LHCN-M2 (cell line): ENCODE measurements at places on chromosomes 12 and 14.

GRCh38 chr12:81872400-81872799, 113.2 kb upstream of the PPFIA2 start:
- no peak for DNase-seq

GRCh38 chr14:32020882-32021281, 56.2 kb upstream of the ARHGAP5 start:
- no peak for DNase-seq

- no peak for DNase-seq
Measured at GRCh38 chr12:31118347-31119191, 44.9 kb downstream of the DDX11 start.

DNA sequence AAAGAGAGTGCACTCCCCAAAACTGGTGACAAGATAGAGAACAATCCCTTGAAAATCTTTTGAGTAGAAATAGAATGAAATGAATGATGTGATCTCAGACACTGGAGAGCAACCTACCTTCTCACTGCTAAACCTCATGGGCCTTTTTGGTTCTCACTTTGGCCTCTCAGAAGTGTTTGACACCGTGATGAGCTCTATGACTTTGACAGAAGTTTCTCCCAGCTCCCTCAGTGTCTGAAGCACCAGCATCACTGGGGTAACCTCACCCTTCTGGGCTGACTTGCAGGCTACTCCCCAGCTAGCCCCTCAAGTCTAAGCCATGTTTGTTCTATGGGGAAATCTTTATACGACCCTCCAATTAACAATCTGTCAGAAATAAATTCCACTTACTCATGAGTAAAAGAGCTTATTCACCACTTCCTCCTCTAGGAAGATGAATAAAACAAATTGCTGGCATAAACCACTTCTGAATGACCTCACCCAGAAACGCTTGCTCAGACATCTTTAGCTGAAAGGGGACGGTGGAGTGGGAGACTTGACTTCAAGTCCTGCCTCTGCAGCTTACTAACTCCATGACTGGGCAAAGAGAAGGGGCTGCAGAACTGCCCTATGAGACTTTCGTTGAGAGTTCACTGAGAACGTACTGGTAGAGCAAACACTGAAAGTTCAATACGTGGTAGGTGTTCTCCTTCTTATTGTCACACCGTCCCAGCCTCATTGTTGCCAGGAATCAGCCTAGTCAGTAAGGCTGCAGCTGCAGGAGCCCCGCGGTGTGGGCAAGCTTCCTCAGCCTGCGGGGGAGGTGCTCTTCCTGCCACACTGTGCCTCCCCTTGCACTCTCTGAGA, 46.5 kb downstream of the ST8SIA1 start:
- DNase-seq, result peak; percentile 56

DNA sequence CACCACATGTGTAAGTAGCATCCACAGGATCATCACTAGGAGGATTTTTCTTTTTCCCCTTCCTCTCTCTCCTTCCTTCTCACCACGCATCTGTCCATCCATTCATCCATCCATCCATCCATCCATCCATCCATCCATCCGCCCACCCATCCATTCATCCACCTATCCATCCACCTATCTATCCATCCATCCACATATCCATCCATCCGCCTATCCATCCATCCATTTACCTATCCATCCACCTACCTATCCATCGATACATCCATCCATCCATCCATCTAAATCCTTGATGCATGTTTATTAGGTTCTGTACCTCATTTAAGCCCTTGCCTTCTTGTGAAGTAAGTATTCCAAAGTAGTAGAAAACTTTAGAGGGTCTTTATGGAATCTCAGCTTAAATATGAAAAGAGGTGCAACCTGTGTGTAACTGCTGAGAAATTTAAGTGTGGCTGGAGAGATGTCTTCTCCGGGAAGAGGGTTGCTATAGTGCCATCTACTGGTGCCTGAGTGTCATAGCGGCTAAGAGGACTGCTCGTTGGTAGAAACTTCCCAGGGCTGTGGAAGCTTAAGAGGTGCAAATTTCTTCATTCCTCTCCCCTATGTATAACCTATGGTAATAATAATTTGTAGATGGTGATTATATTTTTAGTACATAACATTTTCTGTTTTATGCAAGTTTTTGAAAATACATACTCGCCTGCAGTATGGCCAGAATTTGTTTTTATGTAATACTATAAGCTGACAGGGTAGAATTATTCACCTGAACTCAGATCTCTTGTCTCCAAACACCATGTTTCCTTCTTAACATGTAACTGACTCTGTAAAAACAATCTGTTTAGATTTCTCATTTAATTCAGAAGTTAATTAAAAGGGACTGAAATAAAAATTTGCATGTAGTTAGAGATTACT, 46.0 kb downstream of the MYO1H start:
- DNase-seq, result peak; percentile 35

DNA sequence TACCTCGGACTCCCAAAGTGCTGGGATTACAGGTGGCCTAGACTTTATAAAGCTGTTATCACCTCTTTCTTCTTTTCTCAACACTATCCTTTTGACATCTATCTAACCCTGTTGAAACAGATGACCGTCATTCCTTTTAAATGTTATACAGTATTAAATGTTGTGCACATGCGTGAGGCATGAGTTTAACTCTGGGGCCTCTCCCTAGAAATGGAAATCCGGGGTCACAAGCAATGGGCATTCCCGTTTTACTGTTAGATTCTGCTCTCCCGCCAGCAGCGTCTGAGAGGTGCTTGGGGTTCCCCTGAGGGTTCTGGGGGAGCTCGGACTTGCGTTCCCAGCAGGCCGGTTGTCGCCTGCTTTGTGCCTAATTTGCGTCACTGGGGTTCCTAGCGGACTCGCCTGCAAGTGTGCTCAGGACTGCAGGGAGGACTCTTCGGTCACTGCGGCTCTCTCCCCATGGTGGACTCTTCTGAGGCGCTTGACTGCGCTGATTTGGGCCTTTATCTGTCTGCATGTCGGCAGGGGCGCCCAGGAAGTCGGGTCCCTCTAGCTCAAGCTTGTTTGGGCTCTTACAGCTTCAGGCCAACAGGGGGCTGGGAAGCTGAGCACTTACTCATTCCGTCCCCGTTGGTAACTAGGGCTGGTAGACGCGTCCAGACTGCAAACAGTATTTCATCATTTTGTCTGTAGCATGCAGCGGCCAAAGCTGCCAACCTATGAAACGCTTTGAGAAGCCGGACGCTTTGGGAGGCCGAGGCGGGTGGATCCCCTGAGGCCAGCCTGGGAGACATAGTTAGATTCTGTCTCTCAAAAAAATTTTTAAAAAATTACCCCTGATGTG, 1.2 kb upstream of the RAN start:
- DNase-seq, result peak; percentile 70

DNA sequence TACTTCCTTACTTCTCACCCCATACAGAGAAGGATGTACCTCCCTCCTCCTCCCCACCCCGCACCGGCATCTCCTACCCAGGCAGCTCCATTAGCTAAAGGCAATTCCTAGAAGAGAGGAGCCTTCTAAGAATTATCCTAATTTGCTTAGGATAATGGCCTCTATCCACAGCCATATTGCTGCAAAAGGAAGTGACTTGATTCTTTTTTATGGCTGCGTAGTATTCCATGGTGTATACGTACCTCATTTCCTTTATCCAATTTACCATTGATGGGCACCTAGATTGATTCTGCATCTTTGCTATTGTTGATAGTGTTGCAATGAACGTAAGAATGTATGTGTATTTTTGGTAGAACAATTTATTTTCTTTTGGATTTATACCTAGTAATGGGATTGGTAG, 189.7 kb downstream of the PCNX1 start:
- DNase-seq, result no peak

GRCh38 chr12:27859648-27860047, 79.6 kb upstream of the MANSC4 start:
- DNase-seq, result no peak

DNA sequence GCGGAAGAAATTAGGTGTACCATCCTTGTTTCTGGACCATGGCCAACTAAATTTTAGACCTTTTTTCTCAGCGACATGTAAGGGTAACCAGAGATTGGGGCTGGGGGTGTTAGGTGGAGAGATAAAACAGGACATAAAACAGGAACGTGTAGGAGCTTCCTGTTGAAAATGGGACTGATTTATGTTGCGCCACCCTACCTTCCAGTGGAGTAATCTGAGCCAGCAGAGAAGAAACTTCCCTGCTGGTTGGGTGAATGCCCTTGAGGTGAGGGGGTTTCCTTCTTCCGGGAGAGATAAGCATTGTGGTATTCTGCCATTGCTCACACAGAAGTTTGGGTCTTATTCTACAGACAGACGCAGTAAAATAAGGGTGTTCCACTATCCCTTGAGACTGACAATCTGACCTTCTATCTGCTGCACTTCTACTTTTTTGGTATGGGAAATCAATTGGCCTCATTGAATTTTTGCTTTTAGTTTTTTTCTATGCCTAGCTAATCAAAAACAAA, 417.6 kb downstream of the PCNX1 start:
- DNase-seq, result no peak

- DNase-seq, result peak; percentile 94
Measured at GRCh38 chr14:60646226-60646818, 3.0 kb downstream of the SIX1 start.

DNA sequence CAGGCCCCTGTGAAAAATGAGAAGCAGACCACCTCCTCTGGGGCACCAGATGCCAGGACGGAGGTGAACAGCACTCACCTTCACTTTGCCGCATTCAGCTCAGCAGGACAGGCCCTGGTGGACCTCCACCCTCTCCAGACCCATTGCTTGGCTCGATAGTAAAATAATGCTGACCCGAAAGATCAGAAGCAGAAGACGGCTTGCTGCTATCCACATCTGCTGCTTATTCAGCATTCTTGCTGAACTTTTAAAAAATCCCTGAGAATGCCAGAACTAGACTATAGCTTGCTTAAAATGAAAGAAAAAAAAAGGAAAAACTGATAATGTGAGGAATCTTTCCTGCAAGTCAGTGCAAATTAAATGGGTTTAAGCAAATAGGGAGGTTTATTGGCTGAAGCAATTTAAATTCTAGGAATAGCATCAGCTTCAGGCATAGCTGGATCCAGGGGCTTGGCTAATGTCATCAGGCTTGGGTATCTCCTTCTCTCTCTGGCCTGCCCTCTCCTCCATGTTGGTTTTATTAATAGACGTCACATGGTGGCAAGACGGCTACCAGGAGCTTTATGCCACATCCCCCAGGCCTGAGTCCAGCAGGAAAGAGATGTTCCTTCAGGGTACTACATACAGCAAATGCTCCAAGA, 137.9 kb downstream of the SCARB1 start:
- DNase-seq, result no peak

DNA sequence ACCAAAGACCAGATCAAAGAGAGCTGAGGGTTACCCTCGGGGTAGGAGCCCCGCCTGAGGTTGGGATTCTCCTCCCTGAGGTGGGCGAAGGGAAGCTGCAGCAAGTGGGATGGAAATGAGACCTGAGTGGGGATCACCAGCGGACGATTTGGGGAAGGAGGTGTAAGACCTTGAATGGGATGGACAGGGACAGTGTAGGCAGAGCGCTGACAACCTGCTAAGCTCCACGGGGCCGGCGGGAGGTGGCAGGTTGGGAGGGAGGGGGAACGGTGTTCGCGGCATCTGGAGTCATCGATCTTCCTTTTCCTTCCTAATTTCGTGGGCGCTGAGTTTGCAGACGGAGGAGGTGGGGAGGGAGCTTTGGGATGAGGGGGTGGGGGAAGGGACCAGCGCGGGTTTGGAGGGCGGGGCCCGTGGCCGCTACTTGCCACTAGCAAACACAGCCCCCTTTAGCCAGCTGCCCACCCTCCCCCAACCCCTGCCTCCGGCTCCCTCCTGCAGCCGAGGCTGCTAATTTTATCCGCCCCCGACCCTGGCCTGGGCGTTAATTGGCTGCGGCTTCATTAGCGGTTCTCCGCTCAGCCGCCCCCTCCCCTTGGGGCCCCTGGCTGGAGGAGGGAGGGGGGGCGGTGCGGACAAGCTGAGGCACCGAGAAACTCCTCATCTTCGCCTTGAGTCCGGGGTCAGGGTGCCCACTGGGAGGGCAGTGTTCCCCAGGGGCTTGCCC, 2.8 kb upstream of the SHMT2 start:
- DNase-seq, result no peak

GRCh38 chr12:69881771-69882170, 56.7 kb downstream of the MYRFL start:
- DNase-seq, result no peak

- no peak for DNase-seq
Measured at GRCh38 chr12:119409043-119409442, 74.5 kb downstream of the CCDC60 start.

DNA sequence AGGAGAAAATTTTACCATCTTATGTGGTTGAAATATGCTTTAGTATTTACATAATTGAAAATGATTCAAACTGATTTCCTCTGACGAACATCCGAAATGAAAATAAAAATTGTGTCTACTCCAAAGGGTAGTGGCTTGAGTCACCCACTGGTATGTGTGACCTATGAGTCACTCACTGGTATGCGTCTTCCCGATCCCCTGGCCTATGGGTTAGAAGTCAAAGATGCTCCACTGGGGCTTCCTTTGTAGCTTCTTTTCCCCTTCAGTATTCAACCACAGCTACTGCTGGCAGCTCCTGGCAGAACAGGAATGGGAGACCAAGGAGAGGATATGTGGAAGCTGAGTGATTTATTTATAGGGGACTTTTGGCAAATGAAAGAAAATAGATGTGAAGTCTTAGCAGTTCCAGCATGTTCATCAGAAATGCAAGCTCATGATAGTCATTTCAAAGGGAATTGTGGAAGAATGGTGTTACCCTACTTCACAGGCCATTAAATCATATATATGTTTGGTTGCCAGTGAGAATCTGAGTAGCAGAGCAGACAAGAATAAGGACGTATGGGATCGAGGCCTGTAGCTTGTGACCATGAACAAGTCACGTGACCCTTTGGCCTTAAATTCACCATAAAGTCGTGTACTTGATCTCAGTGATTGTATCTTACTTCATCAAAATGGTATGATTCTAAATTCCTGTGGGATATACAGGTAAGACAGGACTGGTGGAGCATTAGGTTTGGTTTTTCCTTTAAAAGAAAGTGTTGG, 108.3 kb downstream of the CRADD start:
- peak; percentile 98 for DNase-seq

GRCh38 chr12:51749206-51749985, 99.1 kb downstream of the FIGNL2 start:
- no peak for DNase-seq

- DNase-seq, result no peak
Measured at GRCh38 chr14:34098985-34099349, 148.1 kb upstream of the EGLN3 start.

- DNase-seq, result no peak
Measured at GRCh38 chr14:68291820-68292219, 472.2 kb downstream of the RAD51B start.
